Endothelial cell (in vitro differentiated cells): ENCODE measurements at places on chromosomes 2 and 18.

GRCh38 chr2:3745920-3746319 is 42.5 kb downstream of the DCDC2C start:
- no peak for DNase-seq

DNA sequence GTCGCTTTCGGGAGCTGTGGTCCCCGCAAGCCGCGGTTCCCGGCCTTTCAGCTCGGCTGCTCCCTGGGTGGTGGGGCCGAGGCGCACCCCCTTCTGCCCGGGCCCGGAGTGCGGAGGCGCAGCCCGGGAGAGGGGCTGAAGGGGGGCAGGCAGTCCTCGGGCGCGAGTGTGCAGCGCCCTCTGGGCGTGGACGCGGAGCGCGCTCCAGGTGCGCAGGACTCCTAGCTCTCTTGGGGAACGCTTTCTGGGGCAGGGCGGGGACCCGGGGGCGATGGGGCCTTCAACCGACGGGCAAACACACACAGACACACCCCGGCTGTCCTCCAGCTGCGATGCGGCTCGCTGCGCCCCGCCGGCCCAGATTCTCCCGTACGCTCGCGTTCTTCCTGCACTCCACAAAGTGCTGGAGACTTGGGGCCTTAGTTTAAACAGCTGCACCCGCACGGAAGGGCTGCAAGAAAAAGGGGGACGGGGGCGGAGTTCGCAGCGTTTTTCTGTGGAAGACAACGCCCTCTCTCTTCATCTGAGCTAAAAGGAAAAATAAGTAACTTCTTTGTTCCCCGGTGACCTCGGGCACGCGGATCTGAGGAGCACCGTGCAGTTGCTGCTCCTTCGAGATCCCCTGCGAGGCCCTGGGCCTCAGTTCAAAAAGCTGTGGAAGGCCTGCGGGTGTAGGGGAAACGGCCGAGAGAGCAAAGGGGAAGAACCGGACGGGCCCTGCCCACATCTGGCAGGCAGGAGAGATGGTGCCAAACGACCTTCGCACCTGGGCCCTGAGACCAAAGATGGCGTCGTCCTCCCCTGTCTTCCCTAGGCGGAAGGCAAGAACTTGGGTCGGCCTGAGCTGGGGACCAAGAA is 593 bp upstream of the SDC1 start:
- peak; percentile 46 for DNase-seq

- DNase-seq = no peak
These were observed 4.3 kb upstream of the NAGK start for GRCh38 chr2:71064110-71064611.

DNA sequence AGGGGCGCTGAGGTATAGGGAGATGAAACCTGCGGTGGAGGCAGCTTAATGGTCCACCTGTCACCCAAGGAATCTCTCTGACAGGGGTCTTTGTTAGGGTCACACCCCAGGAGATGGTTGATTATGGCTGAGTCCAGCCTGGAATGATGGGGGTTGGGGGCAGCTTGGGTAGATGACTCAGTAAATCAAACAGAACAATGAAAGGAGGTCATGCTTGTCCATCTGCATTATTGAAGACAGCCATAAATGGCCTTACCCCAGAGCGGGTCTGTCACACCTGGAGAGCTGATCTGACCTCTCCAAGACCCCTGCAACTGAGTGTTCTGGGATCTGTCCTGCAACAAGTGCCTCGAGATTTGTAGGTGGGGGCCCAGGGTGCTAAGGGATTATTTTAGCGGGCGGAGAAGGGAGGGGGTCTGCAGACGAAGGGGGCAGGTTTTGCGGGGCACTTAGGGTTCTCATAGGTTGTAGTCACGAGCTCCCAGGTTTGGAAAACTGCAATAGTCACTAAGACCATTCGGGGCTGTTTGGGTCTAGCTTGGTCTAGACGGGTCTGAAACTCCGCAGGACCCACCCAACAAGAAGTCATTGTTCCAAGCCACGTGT is 771 bp upstream of the IGFBP2 start:
- DNase-seq = no peak

GRCh38 chr2:118055512-118056164 is 32.6 kb upstream of the INSIG2 start:
- no peak for DNase-seq

- no peak for DNase-seq
These were observed 57.4 kb upstream of the AMMECR1L start for GRCh38 chr2:127943186-127943585.

GRCh38 chr2:194867328-194867727 is 789.7 kb upstream of the SLC39A10 start:
- DNase-seq = no peak

GRCh38 chr18:63208676-63209075 is 110.9 kb downstream of the BCL2 start:
- no peak for DNase-seq

DNA sequence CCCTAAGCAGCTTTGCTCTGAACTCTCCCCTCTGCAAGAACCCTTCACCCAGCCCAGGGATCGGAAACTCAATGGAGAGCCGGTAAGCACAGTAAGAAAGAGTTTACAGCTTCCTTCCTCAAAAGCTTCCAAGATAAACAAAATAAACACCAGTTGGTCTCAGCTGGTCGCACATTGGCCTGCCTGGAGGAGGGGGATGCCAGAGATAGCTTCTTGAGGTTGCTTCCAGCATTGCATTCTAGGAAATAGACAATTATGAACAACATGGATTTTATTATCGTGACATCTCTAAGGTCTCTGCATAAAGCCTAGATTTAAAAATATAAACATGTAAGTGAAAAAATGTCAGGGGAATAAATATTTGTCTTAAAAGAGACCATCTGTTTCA is 141.5 kb upstream of the PKDCC start:
- peak; percentile 8 for DNase-seq
